ENCODE measurements at places on chromosomes 4 and X.

DNA sequence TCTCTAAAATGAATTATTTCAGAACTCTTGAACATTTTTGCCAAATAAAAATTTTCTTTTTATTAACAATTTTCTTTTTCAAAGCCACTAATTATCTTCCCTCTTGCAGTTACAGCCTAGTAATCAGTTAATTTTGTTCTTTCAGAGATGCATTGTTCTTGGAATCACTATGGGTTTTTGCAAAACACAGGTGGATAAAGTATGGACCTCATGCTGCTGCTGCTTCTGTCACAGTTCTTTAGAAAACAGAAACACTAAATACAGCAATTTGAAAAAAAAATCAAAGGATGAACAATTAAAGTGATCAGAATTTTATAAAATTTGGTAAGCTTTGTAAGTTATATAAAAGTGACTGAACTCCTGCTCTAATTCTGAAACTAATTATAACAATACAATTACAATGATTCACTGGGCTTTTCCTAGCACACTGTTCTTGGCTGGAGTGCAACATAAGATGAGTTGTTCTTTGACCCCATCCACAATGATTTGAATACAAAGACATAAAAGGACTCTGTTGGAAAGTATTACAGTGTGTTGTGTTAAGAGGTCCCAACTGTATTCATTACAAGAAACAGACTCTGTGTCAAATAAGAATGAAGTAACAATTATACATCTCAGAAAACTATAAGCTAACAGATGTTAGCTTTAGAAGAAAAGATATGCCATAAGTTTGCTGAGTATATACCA is 59.4 kb upstream of the GK2 start:
- no peak for DNase-seq

DNA sequence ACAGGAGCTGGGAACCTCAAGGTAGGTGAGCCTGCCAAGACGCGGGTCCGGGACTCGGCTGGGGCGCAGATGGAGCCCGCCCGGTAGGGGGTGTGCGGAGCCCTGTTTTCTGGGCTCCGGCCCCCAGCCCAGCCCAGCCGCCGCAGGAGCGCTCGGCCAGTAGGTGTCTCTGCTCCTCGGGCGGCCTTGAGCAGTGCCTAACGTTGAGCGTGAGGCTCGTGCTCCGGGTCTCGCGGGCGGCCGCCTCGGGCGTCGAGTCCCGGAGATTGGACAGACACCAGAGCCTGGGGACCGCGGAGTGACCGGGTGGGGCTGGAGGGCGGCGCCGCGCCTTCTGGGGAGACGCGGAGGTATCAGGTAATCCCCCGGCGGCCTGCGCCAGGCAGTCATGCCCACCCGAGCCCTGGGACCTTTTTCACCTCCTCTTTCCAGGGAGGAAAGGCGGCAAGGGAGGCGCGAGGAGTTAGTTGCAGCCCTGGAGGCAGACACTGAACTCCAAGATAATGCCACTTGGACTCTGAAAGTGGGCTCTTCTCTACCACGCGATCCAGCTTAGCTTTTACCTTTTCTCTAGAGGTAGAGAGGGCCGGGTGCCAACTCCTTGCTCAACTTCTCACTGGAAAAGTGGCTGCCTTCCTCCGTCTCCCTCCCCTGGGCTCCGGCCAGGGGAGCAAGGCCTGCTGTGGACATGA is 14.5 kb upstream of the FGG start:
- DNase-seq: no peak

DNA sequence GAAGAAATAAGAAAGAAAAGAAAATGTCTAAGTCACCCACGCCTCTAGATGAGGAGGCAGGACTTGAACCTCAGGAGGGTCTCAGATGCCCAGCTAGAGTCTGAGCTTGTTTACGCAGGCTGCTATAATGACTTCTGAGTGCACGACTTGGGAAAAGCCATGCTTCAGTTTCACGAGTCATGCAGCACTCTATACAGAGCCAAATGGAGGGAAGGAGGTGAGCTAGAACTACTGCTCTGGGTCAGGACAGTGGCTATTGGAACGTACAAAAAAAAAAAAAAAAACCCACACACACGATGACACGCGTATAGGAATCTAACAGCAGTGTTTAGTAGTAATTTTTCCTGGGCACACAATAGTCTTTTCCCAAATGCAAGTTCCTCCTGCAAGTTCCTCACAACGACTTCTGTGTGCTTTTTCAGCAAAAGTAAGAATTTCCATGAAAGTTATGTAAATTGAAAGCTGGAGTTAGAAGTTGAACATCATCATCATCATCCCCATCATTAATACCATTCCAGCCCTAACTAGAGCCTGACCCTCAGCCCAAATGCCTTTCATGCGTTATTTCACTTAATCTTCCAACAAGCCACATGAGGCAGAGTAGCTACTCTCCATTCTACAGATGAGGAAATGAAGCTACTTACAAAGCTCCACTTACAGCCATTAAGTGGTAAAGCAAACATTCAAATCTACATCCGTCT is 36.6 kb downstream of the IRF2 start:
- DNase-seq: no peak

DNA sequence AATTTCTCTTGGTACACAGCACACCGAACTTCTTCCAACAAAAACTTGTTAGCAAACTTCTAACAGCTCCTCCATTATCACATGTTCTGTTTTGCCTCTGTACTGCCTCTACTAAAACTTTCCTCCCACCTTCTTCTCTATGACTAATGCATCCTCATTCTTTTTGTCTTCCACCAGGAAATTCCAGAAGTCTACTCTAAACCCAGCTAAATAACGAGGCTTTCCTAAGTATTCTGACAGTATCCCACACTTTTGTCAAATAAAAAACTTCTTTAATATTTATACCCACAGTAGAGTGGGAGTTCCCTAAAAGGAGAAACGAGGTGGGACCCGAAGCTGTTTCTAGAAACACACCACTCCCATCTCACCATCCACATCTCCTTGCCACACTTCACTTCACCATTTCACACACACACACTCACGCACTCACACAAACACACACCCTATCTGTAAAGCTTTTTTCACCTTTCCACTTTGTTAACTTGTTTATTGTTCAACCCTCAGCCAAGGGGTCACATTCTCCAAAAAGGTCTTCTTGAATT is 280.3 kb downstream of the ARAP2 start:
- no peak for DNase-seq

- DNase-seq: no peak
These were observed 132.2 kb upstream of the KIT start for GRCh38 chr4:54525602-54526001.

DNA sequence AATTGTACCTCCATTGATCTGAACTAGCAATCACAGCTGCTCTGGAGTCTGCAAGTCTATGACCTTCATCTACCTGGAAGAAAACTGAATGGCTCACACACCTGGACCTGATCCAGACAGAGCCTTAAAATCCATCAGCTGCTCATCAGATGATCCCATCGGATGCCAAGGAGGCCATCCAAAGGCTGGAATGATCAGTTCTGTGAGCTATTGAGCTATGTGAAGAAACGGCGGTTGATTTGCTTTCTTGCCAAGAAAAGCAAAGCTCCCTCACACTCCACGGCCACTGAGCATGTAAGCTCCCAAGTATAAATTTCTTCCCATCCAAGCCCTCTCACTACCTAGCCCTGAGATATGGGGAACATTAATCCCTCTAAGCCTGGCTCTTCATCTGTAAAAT is 63.1 kb downstream of the RELL1 start:
- DNase-seq: no peak

DNA sequence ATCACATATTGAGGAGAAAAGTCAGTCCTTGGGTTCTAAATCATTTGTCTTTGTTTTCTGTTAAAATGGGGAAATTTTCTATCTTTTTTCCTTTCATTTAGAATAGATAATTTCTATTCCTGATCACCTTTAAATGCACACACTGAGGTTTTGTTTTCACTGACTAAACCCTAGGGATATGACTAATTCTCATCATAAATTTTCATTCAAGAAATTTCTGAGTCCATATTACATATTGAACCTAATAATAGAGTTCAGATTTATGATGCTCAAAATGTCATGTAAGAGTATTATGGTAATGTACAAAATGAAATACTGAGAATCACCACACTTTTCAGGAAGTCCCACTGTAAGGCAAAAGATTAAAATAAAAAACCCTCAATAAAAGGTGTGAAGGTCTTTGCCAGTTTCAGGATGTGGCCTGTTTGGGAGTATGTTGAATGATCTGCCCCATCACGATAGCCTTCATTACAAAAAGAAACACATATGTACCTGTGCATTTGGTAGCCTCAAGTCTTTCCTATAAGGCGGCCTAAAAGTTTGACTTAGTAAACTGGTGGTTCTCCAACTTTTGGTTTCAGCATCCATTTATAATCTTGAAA is 49.4 kb downstream of the LEF1 start:
- no peak for DNase-seq

GRCh38 chr4:2809610-2810180 is 16.8 kb downstream of the SH3BP2 start:
- no peak for DNase-seq

DNA sequence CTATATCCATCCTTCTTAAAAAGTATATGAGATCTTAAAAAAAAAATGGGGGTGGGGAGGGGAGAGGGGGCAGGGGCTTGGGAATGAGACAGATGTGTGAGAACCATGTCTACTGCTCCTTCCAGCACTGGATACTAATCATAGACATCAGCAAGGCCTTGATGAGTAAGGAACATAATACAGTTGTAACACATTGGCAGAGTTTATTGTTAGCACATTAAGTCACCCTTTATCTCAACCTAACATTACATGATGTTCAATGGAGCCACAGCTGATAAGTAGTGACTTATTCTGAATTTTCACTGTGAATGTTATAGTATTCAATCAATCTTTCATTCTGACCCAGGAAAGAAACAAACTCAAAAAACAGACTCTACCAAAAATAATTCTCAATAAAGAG is 47.3 kb upstream of the KCNE5 start:
- DNase-seq: no peak

DNA sequence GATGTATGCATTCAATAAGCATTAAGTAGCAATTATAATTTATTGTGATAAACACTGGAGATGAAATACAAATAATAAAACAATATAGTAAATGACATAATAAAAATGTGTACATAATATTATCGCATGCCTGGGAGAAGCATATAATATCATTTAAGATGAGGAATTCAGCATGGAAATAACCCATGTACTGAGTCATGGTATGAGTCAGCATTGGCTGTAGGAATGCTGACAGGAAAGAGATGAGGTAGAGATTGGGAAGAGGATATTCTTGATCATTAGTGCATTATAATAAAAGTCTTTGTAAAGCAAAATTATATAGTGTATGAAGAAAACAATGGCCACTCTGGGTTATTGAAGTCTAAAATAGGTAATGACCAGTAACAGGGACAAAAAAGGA is 82.8 kb downstream of the MAGEB10 start:
- DNase-seq: no peak

GRCh38 chr4:151417164-151417571 is 8.2 kb downstream of the FHIP1A start:
- no peak for DNase-seq

GRCh38 chr4:84683064-84683850 is 100.3 kb downstream of the CDS1 start:
- DNase-seq: no peak

DNA sequence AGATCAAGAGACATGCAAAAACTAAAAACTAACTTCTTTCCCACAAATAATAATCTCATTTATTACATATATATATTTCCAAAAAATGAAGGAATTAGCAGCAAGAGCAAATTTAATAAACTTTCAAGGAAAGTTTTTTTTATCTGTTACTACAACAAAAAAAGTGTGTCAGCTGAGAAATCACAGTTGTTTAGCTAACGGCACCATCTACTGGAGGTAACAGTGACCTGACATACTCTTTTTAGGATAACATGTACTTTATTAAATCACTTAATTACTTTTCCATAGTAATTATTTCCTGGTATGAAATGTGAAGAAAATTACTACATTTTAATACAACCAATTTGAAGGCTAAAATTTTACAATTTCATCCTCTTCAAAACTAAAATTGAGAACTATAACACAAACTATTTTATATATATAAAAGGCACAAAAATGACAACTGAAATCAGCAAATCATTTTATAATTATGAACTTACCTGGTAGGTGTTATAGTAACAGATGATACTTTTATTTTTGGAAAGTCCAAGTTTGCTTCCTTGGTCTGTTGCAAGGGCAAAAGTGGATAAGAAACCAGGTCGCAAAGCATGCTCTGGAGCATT is 9.1 kb downstream of the LAMTOR3 start:
- DNase-seq: no peak

- DNase-seq: no peak
These were observed 4.9 kb upstream of the MAGEB17 start for GRCh38 chrX:16162391-16162790.

DNA sequence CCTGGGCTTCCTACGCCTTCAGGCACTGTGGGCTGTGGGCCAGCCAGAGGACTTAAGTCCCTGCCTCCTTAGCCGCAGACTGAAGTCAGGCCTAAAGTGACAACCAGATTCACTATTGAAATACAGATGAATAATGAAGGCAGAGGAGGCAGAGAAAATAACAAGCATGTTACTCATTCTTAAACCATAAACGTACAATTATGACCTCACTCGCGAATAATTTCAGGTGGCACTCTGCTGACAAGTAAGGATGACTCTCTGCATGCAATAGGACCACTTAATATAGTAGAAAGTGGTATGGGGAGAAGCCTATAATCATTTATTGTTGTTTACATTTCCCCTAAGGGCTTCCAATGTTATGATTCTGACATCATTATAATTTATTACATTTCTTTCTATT is 409.2 kb upstream of the FGF13 start:
- peak; percentile 64 for DNase-seq

GRCh38 chr4:123547216-123548165 is 150.9 kb downstream of the SPRY1 start:
- DNase-seq: no peak

DNA sequence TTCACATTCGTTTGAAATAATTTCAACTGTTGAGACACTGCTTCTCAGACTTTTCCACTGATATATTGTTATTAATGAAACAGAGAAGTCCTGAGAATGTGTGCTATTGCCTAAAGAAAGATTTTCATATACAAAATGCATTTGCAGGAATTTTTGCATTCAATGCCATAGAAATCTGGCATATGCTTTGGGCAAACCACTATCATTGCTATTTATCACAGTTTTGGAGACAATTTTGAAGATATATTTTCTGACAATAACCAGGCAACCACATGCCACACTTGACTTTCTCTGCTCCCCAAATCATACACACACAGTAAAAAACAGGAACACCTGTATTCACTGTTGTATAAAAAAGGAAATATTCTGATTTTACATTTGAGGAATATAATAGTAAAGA is 1303.7 kb upstream of the IGFBP7 start:
- no peak for DNase-seq

- no peak for DNase-seq
These were observed 5.6 kb upstream of the BANK1 start for GRCh38 chr4:101784957-101785356.

DNA sequence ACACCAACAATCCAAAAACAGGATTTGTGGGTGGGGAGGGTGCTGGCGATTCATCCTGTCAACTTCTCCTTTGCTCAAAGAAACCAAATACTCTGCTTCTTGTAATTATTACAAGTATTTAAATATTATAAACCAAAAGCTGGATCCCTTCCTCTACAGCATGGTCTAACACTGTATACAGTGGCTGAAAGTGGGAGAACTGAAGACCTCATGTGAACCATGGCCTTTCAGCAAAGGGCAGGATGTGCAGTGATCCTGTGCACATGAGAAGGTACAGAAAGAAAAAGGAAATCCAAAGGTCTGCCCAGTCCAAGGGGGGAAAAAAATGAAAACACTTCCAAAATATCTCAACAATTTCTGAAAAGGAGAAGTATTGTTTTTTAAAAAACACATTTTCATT is 5.3 kb upstream of the CXorf38 start:
- DNase-seq: no peak

- DNase-seq: peak; percentile 47
These were observed 2.2 kb downstream of the NKX6-1 start for GRCh38 chr4:84496706-84497503.

GRCh38 chr4:2937986-2938385 is 25.2 kb downstream of the NOP14 start:
- no peak for DNase-seq
